Pulmonary artery endothelial cell (primary cell): ENCODE measurements at places on chromosomes 5 and 9. TPM values are rescaled to one million over a fixed set of nuclear protein-coding genes. Genes with fewer than 3 reads are reported as not detected.

- DNase-seq, result no peak
Measured at GRCh38 chr5:129245489-129245888, 150.9 kb downstream of the ISOC1 start.

DNA sequence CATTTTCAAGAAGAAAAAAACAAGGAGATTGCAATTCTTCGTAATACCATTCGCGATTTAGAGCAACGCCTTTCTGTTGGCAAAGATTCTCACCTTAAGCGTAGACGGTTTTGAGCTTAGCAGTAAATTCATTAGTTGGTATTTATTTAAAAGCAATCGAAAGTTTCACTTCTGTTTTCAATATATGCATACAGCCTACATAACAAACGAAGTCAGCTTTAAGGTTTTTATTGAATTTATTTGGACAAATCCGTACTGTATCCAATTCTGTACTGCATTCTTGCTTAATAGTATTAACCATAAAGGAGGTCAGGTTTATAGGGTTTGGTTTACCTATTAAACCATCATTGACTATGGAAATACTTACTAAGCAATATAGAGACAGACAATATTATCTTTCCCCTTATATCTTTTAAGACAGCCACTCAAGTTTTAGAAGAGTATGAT is 12.0 kb downstream of the SELENOP start:
- no peak for DNase-seq

DNA sequence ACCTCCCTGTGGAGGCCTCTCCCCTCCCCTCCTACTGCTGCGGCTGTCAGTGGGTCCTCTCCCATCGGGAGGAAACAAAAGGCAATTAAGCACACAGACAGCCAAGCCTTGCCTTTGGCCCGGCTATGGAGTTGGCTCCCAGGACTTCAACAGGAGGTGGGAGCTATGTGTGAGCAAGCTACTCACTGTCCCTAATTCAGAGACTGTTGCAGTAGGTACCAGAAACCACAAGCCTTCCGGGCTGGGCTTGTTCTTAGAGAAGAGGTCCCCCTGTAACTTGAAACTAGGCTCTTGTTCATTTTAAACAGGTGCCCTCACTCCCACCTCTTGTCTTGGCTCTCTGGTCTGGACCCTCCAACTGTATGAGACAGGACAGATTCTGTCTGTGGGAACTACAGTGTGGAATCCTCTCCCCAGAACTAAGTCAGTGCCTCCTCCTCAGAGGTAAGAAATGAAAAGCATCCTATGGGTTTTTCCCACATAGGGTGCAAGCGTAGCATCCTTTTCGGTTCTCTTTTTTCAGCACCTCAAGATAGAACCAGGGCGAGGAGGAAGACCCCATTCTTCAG is 561.1 kb downstream of the EBF1 start:
- DNase-seq, result no peak

DNA sequence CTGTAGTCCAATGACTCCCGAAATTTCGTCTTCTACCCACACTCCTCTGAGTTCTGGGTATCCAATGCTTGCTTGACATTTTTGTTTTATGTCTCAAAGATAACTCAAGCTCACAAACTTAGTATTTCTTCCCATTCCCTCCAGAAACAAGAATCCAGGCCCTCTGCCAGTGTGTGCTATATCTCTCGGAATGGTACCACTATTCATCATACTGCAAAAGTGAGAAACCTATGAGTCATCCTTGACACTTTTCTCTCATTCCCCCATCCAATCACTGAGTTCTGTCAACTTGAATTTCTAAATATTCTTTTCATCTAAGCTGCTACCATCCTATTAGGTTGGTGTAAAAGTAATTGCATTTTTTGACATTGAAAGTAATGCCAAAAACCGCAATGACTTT is 9.8 kb downstream of the SLC12A2 start:
- no peak for DNase-seq

DNA sequence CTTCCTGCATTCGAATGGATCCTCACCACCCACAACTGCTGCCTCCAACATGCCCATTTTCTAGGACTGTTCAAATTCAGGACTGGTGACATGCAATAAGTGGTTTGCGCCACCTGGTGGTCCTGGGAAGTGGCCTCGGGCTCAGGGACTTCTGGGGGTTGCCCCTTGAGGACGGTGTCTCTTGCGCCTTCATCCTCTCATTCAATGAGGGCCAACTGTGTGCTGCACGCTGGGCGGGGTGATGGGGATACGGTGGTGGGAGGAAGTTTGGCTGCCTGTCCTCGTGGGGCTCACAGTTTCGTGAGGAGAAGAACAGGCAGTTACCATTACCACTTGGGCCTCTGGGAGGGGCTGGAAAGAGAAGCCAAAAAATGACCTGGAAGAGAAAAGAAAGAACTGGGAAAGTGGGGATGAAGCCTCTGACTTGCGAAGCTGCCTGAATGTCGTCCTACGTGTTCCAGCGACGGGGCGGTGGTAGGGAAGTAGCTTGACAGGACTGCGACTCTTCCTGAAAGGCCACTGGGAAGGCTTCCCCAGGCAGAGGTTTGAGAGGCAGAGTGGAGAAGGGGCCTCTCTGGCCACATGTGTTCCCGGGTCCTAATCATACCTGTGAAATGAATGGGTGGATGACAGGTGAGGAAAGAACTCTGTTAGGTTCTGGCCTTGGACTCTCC is 49.0 kb downstream of the PSD2 start:
- DNase-seq, result peak; percentile 39

DNA sequence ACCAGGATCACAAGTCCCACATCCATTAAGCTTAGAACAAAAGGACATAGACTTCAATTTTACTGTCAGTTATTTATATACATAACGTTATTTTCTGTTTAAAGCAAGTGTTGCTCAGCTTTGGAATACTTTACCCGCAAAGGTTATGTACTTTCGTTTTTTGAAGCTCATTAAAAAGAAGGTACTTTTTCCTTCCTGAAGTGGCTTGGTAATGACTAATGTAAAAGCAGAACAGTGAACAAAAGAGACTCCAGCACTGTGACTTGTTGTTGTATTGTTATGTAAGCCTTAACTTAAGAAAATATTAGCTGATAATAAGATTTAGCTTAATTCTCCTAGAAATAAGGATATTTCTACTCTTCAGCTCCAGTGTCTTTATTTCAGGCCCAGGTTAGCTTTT is 97.3 kb upstream of the SLCO6A1 start:
- DNase-seq, result no peak

The SV2C gene
- total RNA-seq, result not detected in 2 replicates

DNA sequence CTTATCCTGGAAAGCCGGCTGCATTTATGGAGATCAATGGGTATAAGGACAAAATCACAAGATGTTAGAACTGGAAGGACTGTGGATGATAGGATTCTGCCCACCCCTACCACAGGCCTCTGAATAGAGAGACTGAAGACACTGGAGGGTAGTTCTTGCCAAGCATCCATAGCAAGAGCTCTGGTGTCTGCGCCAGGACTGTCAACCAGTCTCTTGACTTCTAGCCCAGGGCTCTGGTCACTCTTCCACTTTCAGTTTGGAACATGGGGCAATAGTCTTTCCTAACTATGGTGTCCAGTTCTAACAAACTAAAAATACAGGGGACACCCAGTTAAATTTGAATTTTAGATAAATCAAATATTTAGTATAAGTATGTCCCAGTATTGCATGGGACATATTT is 23.4 kb downstream of the LARP1 start:
- DNase-seq, result no peak

- no peak for DNase-seq
Measured at GRCh38 chr5:67293226-67293625, 96.6 kb upstream of the CD180 start.

DNA sequence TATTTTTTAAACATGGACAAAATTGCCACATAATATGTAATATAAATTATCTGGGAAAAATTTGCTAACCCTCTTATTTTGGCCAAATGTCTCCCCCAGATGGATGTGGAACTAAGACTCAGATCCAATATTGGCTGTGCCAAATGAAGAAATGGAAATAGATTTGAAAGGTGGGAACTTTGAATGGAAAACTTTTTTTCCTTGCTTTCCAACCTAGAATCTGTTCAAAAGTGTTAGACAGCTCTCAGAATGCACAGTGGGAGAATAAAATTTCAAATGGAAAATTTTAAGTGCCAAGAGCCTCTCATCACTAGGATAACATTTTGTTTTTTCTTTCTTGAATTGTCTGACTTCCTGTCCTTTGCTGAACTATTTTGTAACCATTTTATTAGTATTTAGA is 142.6 kb upstream of the GAS1 start:
- no peak for DNase-seq

The PDE6A gene
- not detected in 2 replicates for total RNA-seq

The DOCK2 gene
- total RNA-seq, result 0.20 and 0.46 TPM in 2 replicates

The SYK gene
- total RNA-seq, result 0.07 TPM in 1 of 2 replicates, not detected in the other

The ZNF366 gene
- 0.39 and 0.46 TPM in 2 replicates for total RNA-seq

- no peak for DNase-seq
Measured at GRCh38 chr5:60295423-60295822, 401.9 kb upstream of the PDE4D start.

GRCh38 chr5:126178521-126178920 is 244.7 kb upstream of the GRAMD2B start:
- DNase-seq, result no peak

The SCGB3A2 gene
- total RNA-seq, result not detected in 2 replicates

GRCh38 chr5:78889369-78890140 is 95.6 kb downstream of the ARSB start:
- no peak for DNase-seq

The FBP1 gene
- total RNA-seq, result 0.95 and 1.5 TPM in 2 replicates

DNA sequence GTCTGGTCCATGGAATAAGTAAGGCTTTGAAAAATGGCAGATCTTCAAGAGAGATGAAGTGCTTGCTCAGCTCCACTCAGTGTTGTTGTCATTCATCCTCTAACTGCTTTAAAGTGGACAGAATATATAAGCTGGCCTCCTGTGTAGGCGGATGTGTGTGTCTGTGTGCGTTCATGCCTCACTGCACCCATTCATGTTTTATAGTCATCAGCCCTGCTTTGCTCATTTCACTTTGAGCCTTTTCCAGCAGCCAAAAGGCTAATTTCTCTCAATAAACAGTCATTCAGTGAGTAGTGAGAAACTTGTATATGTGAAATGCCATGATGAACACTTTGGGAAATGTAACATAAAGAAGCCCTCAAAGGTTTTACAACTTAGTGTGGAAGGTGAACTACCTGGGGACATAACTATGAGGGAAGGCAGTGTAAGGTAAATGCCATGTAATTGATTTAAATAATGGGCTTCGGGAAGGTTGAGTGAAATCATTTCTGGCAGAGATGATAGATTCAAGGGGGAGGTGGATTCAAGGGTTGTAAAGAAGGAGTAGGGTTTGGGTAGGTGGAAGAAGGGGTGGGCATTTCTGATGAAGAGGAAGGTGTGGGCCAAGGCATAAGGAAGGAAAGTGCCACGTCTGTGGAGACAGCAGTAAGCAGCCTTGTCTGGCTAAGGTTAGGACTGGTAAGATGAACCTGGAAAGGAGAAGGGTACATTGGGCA is 15.7 kb downstream of the TTC23L start:
- DNase-seq, result no peak

The SLC6A3 gene
- total RNA-seq, result not detected in 2 replicates

DNA sequence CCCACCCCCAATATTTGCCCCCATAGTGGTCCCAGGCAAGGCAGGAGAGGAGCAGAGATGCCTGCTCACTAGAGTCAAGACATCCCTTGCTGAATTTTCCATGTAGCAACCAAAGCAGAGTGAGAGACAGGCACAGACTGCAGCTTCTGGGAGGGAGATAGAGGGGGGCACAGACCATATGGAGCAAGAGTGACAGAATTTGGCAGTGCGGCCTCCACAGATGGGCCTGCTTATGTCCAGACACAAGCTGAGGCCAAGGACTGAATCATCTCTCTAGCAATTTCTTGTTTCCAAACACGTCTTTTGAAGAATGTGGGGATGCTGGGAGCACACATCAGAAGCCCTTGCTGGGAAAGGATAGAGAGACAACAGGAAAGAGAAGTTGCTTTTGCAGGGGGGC is 53.0 kb upstream of the ALDH1B1 start:
- DNase-seq, result no peak

DNA sequence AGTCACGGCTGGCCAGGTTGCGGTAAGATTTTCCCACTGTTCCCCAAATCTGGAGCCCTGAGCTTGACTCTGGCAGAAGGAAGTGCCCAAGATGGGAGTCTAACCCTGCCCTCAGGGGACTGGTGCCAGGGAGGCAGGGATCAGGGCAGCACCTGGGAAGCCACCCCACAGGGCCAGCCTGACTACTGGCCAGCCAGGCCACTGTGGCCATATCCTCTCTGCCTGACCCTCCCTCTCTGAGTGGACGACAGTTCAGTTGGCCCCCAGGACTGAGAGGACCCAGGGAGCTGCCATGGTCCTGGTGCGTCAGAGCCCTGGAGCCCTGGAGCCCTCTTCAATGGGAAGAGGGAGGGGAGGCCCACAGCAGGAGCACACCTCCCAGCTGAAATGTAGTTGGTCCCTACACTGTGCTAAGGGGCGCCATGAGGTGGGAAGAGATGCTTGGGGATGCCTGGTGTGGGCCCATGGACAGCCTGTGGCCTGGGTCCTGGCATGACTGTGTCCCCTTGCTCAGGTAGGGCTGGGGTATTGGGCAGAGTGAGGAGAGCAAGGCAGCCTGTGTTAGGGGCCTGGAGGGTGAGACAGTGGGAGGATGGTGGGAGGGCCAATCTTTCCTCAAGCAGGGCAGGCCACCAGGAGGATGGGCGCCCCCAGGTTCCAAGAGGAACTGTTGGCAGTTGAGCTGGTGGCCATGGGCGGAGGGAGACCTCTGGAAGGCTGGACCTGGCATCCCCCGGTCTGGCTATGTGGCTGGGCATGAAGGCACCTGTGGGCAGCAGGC is 81.1 kb downstream of the PHF2 start:
- no peak for DNase-seq

DNA sequence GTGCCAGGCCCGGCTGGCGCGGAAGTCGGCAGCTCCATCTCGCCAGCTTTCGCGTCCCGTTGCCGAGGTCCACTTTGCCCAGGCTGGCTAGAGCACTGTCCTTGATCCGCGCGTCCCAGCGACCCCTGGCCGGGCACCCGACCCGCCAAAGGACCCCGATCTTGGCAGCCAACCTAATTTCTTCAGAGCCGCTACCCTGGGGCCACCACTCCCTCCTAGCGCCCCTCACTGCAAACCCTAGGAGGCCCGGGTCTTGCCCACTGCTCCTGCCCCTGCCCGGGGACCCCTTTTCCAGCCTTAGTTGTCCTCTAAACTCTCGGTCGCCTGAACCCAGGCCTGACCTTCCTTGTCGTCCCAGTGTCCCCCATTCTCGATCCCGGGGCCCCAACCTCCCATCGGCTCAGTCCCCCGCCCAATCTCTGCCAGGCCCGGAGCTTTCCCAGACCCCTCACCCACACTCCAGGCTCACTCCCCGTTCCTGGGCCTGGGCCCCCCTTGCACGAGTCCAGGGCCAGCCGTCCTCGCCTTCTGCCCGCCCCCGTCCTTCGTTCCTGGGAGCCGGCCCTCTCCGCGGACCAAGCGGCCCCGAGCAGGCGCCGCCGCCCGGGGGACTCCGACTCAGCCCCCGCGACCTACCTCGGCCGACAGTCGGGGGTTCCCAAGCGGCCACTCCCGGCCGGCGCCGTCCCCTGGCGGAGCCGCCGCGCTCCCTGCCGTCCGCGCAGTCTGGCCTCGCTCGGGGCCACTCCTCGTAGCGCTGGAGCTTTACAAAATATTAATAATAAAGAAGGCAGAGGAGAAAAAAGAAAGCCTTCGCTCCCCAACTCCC is 701 bp upstream of the LMX1B start:
- DNase-seq, result no peak
